Aorta (tissue), 5 donors: ENCODE measurements at places on chromosomes 16 and 17. TPM values are rescaled to one million over a fixed set of nuclear protein-coding genes. Genes with fewer than 3 reads are reported as not detected.

GRCh38 chr16:73209190-73209589, 161.3 kb upstream of the ZFHX3 start:
- H3K4me3 ChIP-seq = no peak overlapping the region
- H3K36me3 ChIP-seq = no peaks in the 10 kb centered on the region
- H3K27me3 ChIP-seq = no peaks in the 10 kb centered on the region

- H3K27me3 ChIP-seq = no peaks in the 10 kb centered on the region
- H3K36me3 ChIP-seq = no peaks in the 10 kb centered on the region
- H3K27ac ChIP-seq = peak overlapping the region; percentile 87
- H3K4me3 ChIP-seq = peak overlapping the region; percentile 95
- peak; percentile 56 for DNase-seq
These were observed 705 bp downstream of the FOXK2 start for GRCh38 chr17:82519971-82520903.

Gene CMTM2
- total RNA-seq = not detected

GRCh38 chr16:81175325-81175891, 63.1 kb upstream of the BCO1 start:
- H3K4me1 ChIP-seq = no peaks in the 10 kb centered on the region
- no peak overlapping the region for H3K27ac ChIP-seq
- H3K27me3 ChIP-seq = no peaks in the 10 kb centered on the region

- H3K27me3 ChIP-seq = no peaks in the 10 kb centered on the region
- H3K4me1 ChIP-seq = no peaks in the 10 kb centered on the region
- no peak overlapping the region for H3K27ac ChIP-seq
- DNase-seq = no peak
- H3K4me3 ChIP-seq = no peak overlapping the region
These were observed 62.4 kb downstream of the NKD1 start for GRCh38 chr16:50610331-50611262.

GRCh38 chr17:609232-609810, 105.3 kb downstream of the VPS53 start:
- DNase-seq = no peak
- no peaks in the 10 kb centered on the region for H3K27me3 ChIP-seq
- H3K36me3 ChIP-seq = no peaks in the 10 kb centered on the region
- no peak overlapping the region for H3K4me3 ChIP-seq
- H3K4me1 ChIP-seq = no peaks in the 10 kb centered on the region

- H3K27me3 ChIP-seq = no peaks in the 10 kb centered on the region
- H3K4me3 ChIP-seq = no peak overlapping the region
- no peak for DNase-seq
- H3K27ac ChIP-seq = no peak overlapping the region
These were observed 5.5 kb downstream of the CCDC42 start for GRCh38 chr17:8739097-8739496.

Gene THUMPD1
- 31.7 TPM for total RNA-seq
